Right ventricle myocardium inferior (tissue), 1 donor: ENCODE measurements at places on chromosomes 13 and 19. TPM values are rescaled to one million over a fixed set of nuclear protein-coding genes. Genes with fewer than 3 reads are reported as not detected.

Gene KIR2DL1
- total RNA-seq: not detected

DNA sequence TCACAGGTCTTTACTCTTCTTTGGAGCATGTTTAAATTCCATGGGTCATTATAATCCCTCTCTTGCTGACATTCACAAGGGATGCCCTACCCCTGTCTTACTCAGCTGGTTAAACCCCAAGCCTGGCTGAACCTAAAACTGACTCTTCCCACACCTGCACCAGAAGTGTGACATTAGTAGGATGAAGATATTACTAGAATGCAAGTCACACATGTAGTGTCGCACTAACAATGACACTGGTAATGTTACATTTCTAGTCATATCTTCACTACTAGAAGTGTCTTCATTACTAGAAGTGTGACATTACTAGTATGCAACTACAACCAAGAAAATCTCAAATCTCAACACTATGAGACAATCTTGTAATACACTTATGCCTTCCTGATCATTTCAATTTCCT is 14.2 kb downstream of the ZAR1L start:
- DNase-seq: no peak

- no peak for DNase-seq
Measured at GRCh38 chr13:51035978-51036377, 75.1 kb downstream of the C13orf42 start.

DNA sequence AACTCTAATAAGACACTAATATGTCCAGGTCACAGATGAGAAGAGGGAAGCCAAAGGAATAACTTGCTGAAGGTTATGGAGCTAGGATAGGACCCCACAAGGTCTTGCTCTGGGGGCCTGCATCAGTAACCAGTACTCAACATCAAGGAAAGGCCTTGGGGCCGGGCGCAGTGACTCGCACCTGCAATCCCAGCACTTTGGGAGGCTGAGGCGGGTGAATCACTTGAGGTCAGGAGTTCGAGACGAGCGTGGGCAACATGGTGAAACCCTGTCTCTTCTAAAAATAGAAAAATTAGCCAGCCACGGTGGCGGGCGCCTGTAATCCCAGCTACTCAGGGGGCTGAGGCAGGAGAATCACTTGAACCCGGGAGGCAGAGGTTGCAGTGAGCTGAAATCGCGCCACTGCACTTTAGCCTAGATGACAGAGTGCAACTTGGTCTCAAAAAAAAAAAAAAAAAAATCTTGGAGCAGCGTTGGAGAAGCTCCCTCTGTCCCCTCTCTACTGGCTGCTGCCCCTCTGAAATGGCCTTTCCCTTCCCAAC is 1.8 kb downstream of the LONP1 start:
- peak; percentile 22 for DNase-seq

GRCh38 chr13:112113851-112114250 is 46.9 kb downstream of the SOX1 start:
- DNase-seq: no peak

GRCh38 chr19:7578127-7578526 is 17.5 kb upstream of the CAMSAP3 start:
- no peak for DNase-seq

- no peak for DNase-seq
Measured at GRCh38 chr19:11284515-11284914, 11.4 kb upstream of the TSPAN16 start.

- DNase-seq: no peak
Measured at GRCh38 chr19:20558011-20558410, 7.6 kb downstream of the ZNF737 start.

GRCh38 chr13:77918391-77919245 is at the start of gene EDNRB:
TSS of gene EDNRB (minus strand) at chr13:77918831. CDS start at chr13:77918573, 258 bp downstream.
- peak; percentile 81 for DNase-seq

Gene ZNF69
- 3.6 TPM for total RNA-seq

GRCh38 chr13:33940256-33940655 is 122.3 kb downstream of the RFC3 start:
- DNase-seq: no peak
